T-helper 2 cell (primary cell): ENCODE measurements at places on chromosomes 2 and 18.

- no peak for DNase-seq
Measured at GRCh38 chr2:55033076-55033742, 17.0 kb downstream of the RTN4 start.

DNA sequence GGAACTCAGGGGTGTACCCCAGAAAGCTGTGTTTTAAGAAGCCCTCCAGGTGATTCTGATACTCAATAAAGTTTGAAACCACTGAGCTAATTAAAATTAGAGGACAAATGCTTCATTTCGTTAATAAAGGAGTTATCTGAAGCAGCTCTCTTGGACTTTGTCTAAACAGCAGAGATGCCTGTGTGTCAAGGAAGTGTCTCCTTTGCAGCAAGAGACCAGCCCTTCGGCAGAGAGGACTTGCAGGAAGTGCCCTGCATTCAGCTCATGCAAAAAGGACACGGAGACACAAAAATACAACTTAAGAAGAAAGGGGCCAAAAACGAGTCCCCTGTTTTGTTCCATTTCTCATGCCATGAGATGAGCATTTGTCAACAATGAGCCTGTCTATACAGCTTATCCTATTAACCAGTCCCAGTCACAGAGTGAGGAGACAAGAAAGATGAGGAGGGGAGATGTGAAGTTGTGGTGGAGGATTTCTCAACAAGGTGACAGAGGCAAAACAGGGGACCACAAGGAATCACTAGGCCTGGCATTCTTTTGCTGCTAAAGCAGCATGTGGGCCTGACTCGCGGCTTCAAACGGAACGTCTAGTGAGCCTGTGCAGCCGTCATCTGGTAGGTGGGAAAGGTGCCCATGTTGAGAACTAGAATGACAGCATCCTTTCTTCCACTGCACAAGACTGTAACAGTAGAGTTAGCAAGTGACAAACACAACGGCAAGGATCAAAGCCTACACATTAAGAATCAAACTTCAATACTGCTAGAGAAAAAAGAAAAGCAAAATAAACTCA lies 152.3 kb downstream of the ANTXR1 start:
- no peak for DNase-seq

DNA sequence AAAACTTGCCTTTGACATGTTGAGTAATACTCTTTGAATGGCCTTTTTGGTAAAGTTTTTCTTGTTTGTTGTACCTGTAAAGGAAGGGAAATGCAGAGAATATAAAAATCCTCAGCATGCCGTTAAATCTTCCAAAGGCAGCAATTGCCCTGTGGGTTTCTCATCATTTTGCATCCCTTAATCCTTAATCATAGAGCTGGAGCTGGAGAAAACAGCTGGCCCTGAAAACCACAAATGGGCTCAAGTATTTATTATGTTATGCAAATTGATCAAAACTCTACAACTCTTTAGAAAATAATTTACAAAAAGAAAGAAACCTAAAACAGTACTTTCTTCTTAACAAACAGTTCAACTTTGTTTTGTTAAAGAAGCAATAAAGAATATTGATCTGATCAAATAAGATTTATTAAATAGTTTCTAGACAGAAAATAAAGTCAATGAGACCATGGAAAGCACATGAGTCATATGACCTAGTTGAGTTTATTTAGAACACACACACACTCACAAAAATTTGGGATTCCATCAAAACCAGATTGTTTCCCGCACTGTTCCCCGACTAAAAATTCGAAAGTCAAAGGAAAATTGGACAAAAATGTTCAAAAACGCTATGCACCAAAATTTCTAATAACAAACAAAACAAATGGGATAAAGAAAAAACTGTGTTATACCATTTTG lies 309.0 kb downstream of the GULP1 start:
- no peak for DNase-seq

- DNase-seq, result no peak
Measured at GRCh38 chr2:175251425-175252041, 70.0 kb upstream of the ATP5MC3 start.

DNA sequence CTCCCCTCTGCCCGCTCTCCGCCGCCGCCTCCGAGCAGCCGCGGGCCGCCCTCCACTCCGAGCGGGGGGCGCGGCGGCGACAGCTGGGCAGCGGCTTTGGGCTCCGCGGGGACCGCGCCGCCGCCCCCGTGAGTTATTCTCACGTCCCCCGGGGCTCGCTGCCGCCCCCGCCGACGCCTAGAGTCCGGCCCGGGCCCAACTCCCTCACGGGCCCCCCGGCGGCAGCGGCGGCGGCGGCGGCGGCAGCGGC lies 645 bp downstream of the MIB1 start:
- no peak for DNase-seq
